ENCODE measurements at places on chromosomes 3 and 15.

DNA sequence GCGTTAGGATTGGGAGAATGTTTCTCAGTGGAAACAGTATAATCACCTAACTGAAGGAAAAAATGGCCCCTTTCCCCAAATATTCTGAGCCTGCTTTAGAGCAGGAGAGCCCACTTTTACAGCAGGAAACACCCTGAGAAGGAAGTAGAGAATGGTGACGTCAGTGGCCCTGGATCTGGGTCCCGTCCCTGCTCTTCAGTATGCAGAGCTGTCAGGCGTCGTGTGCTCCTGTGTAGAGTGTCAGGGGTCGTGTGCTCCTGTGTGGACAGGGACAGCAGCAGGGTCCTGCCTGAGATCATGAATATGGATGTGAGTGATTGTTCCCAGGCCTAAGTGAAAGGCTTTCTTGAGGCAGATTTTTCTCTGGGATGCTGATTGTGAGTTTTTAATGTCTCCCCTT, 45.2 kb downstream of the CGNL1 start:
- DNase-seq: no peak

- no peak for DNase-seq
Observed at GRCh38 chr3:24589931-24590880, 95.6 kb upstream of the THRB start.

DNA sequence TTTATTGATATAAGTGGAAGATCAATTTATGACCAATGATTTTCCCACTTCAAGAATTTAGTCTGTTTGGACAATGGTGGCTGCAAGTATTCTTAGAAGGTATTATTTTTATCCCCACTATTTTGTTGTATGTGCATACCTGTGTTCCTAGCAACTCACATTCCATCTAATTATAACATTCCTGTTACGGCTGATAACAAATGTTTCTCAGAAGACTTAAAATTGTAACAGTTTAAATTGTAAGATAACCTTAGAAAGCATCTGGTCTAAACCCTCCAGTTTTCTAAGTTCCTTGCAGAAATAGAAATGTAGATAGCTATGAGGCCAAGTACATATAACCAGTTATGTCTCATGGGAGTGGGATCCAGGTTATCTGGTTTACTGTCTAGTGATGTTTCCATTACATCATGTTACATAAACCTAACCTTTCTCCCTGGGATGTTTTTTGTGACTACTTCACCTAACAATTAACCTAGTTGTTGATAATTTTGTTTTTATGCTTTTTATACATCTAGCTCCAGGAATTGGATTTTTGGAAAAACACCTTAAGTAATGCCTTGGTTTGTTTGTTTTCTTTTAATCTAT, 11.1 kb upstream of the MFN1 start:
- DNase-seq: no peak

DNA sequence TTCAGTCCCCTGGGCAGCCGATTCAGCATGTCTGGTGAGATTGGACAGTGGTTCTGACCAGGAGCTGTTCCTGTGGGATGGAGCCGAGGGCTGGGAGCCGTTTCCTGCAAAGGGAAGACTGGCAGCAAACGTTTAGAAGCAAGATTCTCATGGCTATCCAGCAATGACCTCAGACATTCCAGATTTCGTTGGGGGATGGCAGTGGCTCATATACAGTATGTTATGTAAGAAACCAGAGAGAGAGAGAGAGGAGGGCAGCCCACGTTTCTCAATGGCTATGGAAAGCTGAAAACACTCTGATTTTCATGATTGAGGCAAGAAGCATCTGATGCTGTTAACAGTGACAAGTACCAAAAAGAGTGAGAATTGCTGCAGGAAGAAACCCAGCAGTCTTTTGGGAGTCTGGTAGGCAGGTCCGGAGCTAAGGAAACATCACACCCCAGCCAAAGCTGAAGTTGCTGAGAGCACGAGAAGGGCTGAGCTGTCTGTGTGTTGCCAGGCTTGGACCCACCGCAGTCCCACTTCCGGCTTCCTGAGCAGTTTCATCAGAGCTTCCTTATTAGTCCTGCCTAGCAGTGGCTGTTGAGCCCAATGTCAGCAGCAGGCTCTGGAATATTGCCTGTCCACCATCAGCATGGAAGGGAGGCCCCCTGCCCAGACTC, 25.6 kb upstream of the VPS8 start:
- no peak for DNase-seq

DNA sequence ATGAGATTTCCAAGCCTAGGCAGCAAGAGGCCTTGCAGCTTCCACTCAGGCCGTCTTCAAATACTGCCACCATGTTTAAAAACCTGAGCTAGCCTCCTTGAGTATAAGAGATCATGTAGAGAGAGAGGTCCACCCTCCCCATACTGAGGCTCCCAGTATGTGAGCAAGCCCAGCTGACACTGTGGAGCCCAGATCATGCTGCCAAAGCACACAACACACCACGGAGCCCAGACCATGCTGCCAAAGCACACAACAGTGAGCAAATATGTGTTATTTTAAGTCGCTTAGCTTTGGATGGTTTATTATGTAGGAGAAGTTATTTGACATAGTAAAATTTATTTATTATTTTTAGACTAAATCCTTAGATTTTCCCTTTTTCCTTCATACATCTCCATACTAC, 333.7 kb downstream of the CTNNB1 start:
- DNase-seq: no peak

DNA sequence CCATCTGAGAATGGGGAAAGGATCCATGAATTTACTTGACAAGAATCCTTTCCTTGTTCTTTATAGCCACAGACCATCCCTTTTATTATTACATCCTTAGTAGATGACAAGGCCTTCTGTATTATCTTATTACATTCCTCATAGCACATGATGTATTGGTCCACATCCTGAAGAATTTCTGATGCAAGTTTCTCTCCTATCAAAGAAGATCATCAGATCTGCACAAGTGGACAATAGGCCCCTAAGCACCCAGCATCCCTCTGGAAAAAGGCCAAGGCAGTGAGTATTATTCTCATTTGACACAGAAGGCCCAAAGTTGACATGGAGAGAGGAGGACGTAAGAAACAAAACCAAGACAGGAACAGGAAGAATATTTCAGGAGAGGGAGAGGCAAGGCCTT, 31.4 kb downstream of the MYL3 start:
- DNase-seq: no peak

GRCh38 chr15:57662802-57663201, 43.7 kb upstream of the POLR2M start:
- DNase-seq: no peak

DNA sequence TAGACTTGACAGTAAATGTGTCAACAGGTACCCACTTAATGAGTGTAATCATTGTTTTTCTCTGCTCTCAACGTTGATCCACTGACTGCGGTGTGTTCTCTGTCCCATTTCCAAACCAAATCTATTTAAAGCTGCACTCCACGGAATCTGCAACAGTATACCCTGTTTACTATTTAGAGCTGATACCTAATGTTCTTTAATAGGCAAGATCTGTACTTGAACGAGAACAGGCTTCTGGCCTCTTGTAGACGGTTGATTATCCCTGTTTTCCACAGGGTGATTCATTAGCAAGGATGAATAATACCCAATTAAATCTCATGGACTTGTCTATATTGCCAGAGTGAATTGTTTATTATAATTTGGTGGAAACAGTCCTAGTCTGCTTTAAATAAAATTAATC, 189.9 kb downstream of the LPP start:
- no peak for DNase-seq

DNA sequence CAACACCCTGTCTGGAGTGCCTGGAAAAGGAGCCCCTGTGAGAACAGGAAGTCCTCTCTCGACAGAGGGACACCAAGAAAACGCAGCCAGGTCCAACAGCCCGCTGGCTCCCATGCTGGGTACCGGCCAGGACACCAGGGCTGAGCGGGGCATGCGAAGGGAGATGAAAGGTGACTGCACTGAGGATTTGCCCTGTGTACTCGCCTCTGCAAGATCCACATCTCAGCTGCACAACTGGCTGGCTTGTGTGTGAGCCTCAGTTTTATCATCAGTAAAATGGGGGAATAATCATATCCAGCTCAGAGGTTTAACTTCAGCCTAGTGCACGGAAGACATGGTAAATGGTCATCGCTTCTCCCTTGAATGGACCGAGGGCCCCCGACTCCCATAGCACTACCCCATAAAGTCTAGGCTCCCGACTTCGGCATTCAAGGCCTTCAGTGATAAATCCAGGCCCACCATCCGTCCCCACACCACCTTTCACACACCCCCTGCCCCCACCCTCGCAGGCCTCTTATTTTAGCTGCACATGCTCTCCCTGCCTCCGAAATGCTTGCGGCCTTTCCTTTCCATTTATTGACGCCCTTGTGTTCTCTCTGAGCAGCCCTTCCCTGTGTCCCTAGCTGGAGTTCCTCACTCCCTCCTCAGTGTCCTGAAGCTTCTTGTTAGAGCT, 15.8 kb downstream of the ISG20 start:
- DNase-seq: no peak

- DNase-seq: no peak
Observed at GRCh38 chr3:53956586-53956985, 64.9 kb upstream of the SELENOK start.

DNA sequence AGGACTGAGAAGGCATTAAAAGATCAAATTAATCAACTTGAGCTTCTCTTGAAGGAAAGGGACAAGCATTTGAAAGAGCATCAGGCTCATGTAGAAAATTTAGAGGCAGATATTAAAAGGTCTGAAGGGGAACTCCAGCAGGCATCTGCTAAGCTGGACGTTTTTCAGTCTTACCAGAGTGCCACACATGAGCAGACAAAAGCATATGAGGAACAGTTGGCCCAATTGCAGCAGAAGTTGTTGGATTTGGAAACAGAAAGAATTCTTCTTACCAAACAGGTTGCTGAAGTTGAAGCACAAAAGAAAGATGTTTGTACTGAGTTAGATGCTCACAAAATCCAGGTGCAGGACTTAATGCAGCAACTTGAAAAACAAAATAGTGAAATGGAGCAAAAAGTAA, 149.7 kb upstream of the LRRFIP2 start:
- DNase-seq: no peak

DNA sequence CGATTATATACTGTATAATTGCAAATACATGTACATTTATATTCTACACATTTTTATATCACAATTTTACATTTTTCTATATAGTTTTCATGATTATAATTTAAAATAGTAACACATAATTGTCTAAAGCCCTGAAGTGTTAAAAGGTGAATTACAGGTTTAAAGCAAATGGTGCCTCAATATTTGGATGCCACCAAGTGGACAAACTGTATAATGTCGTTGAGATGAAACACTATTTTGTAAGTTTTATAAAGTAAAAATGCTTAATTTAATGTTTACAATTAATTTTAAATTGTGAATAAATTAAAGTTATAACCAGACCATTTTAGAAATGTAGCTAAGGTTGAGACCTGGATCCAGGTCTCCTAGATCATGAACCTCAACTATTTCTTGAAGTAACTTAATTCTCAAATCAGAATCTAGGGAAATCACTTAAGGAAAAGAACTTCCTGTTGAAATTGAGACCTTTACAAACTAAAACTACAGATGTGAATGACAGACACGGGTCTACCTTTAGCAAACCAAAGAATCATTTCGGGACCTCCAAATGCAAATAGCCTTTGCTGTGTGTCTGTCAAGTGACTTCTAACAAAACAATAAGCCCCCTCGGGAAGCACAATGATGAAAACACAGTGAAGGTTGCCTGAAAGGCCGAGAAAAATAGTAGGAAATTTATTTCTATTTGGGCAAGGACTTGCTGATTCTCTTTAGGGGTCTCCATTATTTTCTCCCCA, 37.8 kb downstream of the EHHADH start:
- DNase-seq: no peak

- no peak for DNase-seq
Observed at GRCh38 chr3:190959077-190959476, 96.6 kb upstream of the GMNC start.

DNA sequence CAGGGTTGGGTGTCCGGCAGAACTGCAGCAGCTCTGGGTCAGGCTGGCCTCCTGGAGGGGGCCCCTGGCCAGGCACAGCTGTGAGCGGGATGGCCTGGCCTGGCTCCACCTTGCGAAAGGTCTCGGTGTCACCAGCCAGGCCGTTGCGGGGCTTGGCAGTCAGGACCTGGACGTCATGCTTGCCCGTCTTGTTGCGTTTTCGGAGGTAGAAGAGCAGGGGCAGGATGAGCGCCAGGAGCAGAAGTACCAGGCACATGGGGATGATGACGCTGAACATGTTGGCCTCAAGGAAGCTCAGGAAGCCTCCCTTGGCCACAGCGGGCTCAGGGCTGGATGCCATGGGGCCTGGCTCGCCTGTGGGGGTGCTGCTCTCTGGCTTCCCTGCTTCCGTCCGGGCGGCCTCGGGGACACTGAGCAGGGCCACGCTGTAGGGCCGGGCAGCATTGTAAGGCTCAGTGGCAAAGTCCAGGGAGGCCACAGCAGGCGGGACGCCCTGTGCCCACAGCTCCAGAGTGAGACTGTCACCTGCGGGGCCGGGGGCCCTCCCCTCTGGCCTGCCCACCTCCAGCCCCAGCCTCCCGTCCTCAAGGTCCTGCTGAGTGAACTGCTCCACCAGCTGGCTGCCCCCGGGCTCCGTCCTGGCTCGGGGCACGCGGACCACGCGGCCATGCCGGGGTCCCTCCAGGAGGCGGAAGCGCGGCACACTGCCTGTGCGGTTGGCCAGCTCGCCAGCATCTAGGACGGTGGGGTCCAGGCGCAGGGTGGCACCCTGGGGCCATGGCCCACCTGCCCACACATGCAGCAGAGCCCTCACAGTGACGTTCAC, 28.1 kb downstream of the SNX33 start:
- no peak for DNase-seq

DNA sequence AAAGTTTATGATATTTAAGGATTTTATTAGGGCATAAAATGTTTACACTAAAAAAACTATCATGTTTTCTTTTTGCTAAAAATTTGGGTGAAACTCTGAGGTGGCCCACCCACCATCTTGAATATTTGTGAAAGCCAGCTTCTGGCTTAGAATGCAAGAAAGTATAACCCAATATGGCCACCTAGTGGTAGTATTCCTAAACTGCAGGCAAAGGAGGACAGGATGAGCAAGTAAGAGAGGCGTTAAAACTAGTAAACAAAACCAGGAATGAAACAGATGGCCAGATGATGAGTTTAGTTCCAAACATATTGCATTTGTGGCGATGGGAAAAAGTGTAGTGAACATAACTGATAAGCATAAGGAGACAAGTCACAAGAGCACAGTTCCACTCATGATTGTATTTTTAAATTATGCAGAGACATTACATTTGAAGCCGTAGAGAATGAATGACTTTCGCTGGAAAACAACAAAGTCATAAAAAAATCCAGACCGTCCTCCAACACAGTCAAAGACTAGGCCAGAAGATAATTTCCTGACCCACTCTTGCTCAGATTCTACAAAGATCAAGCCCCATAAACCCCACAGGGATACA, 103.3 kb upstream of the PRTG start:
- peak; percentile 34 for DNase-seq

GRCh38 chr15:68610825-68611224, 32.0 kb downstream of the CORO2B start:
- DNase-seq: no peak

DNA sequence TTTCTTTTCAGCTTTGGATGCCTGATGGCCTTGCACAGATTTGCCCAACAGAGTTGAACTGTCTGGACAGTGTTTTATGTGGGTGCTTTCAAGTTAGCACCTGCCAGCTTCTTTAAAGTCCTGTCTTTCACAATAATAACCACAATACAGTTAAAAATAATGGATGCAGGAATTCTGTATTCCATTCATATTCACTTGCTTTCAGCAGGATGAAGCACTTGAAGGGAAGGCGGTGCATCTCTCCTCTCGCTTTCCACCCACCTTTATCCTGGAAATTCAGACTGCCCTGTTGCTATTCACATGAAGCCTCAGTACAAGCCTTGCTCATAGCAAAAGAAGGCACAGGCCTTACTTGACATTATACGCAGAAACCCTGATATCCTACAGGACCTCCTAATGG, 26.5 kb upstream of the GYG1 start:
- no peak for DNase-seq
